ENCODE measurements at places on chromosomes 12 and 14. TPM values are rescaled to one million over a fixed set of nuclear protein-coding genes. Genes with fewer than 3 reads are reported as not detected.

DNA sequence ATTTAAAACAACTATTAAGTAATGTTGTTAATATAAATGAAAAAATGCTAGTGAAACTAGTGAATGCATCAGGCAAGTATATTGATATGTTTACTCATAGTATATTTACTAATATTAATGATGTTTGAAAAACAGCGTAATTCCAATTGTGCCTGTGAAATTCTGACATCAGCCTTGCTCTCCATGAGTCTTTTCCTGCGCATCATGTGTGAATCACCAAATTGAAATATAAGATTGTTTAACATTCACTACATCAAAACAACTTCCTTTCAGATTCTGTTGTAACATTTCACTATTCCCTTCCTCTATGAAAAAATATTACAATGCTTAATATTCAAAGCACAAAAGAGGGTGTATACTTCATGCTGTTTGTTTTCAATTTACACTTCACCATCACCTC lies 1995.9 kb upstream of the SEL1L start:
- DNase-seq: no peak

The TAS2R20 gene
- polyA plus RNA-seq: 1.4 TPM

The TBX3 gene
- 33.8 TPM for polyA plus RNA-seq

The ANO2 gene
- polyA plus RNA-seq: 4.0 TPM

The ARHGAP9 gene
- polyA plus RNA-seq: 4.2 TPM

DNA sequence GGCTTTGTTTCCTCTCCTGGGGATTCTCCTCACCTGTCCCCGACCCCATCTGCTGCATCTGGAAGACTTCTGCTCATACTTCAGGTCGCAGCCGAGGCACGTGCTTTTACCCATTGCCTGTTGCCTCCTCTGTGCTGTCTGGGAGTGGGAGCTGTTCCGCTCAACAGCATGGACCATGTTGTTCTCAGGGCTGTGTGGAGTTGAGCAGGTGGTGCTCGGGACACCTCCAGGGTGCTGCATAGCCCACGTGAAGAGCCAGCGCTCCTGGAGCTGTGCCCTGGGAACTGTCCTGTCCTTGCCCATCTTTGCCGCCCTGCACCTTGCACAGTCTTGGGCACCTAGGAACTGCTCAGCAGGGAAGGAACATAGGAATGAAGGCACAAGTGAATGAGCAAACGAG lies 62.4 kb downstream of the IQSEC3 start:
- DNase-seq: no peak

DNA sequence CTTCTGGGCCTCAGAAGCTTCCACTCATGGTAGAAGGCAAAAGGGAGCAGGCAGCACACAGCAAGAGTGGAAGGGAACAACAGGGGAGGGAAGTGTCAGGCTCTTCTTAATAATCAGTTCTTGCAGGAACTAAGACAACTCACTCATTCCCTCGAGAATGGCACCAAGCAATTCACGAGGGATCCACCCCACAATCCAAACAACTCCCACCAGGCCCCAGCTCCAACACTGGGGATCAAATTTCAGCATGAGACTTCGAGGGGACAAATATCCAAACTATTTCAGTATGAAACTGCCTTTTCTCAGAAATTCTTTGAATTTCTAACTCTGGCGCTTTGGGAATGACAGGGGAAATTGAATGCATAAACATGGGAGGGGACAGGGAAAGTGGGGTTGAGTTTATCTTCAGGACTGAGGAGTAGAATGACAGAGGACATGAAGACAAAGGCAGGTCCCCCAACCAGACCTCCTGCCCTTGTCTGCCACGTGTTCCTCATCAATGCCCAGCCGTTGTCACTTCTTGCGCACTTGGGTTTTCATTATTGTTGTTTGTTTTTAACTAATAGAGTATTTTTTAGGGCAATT lies 24.6 kb upstream of the APOF start:
- DNase-seq: no peak
